ENCODE measurements at places on chromosomes 7 and 10.
A peak's percentile ranks its signal among the peaks of the same experiment; 100 is the strongest.

DNA sequence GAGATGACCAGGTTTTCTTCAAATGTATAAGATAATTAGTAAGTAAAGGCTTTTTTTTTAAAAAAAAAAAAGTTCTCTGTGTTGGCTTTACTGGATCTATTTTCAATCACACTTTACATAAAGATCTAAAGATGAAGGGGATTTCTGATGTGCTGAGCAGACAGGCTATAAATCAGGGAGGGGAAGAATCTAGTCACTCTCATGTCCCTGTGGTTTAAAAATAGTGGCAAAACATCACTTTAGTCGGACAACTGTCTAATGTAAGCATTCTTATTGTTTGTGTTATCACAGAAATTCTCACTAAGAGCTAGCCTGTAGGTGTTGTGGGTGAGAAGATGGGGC is 132.7 kb downstream of the ICA1 start:
- DNase-seq = no peak

DNA sequence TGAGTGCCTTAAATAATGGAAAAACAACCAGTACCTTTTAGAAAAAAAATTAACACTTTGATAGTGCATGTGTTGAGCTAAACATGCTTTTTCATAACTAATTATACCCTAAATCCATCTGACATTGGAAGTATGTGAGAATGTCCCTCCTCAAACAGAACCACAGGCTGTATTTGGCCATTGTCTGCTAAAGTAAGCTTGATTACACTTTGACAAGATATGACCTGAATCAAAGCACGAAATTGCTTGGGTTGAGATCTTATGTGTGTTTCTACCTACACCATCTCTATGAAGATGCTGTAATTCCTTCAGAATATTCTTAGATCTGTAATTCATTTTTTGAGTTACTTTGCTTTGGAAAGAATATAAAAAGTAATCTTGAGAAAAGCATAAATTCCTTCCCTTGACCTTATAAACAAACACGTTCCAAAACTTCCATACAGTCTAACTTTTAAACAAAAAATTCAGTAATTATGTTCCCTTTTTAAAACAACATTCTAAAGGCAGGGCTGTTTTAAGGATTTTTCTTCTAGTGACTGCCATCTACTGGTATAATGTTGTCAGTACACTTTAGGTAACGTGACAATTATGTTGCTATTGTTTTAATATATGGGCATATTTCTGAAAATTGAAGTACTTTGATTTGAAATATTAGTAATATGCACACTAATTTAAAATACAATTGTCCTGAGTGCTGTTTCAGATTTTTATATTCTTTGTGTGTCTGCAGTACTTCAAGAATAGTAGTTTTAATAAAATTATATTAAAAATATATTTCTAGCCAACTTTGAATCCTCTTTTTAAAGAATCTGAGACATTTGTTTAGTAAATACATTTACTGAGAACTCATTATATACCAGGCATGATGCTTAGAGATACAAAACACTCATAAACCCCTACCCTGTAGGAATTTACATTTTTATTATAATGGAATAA is 20.9 kb downstream of the CD36 start:
- DNase-seq = peak; percentile 37

DNA sequence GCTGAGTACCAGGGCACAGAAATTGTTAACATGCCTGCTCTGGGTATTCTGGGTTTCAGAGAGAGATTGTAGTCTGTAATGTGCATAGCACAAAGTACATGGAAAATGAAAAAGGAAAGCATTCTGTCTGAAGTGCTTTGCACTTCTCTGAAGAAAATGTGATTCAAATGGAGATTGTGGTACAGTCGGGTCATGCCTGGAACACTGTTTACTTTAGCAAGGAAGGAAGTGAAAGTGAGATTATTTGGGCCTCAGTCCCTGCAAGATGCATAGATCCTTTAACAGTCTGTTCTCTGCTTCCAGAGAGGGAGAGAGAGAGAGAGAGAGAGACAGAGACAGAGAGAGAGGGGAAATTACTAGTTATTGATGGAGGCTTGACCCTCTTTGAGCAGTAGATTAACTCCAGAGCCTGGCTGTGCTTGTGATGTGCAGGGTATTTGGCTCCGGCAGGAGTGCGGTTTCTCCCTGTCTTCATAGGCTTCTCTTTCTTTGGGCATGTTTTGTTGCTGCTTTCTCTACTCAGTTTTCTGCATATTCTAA is 5.4 kb downstream of the VWC2 start:
- DNase-seq = no peak

- DNase-seq = no peak
Measured at GRCh38 chr10:22427890-22428571, 82.7 kb downstream of the SPAG6 start.

GRCh38 chr7:99210265-99210970 is 2.5 kb upstream of the KPNA7 start:
- no peak for DNase-seq

GRCh38 chr10:91340613-91341362 is 69.4 kb upstream of the HECTD2 start:
- DNase-seq = no peak

GRCh38 chr10:35739998-35740397 is 97.9 kb upstream of the FZD8 start:
- no peak for DNase-seq

GRCh38 chr7:89757910-89758309 is 396.4 kb upstream of the STEAP1 start:
- DNase-seq = no peak

DNA sequence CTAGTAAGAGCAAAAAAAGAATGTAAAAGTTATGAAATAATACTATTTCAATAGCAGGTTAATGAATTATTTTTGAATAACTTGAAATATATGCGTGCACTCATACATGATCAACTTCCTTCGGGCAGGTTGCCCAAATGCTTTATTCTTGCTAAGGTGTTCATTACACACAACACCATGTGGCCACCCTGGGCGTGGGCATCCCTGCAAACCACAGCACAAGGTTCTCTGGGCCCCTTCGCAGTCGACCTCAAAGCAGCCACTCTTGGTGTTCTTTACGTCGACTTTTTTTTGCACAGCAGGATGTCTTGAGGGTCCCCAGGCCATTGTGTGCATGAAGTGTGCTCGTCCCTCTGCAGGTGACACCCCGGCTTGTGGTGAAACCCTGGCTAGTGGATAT is 300.7 kb upstream of the PITRM1 start:
- no peak for DNase-seq

DNA sequence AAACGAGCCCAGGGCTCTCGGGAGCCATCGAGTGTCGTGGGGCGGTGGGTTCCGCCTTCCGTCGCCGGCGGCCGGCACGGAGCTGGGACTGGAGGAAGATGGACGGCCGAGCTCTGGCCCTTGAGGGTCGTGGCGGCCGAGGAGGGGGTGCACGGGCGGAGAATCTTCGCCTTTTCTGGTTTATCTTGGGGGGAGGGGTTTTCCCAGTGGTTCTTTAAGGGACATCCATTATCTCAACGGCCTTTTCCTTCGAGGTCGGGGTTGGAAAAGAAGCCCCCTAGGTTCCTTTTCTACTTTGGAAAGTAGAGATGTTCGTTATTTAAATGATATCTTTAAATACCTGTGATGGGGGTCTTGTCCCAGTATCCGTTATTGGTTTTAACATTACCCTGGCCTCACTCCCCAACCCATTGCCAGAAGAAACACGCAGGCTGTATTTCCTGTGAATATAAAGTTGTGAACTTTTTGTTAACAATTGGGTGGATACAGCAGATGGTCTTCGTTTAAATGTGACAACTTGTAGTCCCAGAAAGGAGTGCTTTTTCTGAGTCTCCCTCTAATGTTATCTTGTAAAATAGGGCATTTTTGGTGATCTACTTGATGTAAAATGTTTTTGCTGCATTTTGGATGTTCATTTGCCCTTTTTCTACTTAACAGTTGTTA is 765 bp downstream of the CCAR1 start:
- DNase-seq = no peak

DNA sequence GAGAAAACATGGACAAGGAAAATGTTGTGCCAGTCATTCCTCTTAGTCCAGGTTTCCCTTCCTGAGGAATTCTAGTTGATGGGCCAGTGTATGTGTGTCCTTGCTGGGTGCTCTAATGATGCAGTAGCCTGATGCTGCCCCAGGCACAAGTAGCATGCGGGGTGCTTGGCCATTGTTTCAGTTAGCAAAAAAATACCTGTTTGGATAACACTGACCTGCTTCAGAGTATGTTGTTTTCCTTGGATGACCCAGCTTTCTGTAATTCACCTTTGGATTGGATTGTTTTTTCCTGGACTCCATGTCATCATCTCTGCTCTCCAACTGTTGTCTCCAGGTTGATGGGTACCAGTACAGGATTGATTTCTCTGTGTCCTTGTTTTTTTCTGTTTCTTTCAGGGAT is 169.2 kb downstream of the SND1 start:
- no peak for DNase-seq

DNA sequence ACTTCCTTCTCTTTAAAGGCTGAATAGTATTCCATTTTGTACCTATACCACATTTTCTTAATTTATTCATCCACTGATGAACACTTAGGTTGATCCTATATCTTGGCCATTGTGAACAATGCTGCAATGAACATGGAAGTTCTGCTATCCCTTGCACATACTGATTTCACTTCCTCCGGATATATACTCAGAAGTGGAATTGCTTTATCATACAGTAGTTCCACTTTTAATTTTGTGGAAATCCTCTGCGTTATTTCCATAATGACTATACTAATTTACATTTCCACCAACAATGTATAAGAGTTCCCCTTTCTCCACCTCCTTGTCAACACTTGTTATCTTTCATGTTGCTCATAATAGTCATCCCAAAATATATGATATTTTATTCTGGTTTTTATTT is 312.6 kb downstream of the PLXDC2 start:
- DNase-seq = no peak

- DNase-seq = no peak
Measured at GRCh38 chr10:21372651-21373410, 152.7 kb downstream of the SKIDA1 start.

DNA sequence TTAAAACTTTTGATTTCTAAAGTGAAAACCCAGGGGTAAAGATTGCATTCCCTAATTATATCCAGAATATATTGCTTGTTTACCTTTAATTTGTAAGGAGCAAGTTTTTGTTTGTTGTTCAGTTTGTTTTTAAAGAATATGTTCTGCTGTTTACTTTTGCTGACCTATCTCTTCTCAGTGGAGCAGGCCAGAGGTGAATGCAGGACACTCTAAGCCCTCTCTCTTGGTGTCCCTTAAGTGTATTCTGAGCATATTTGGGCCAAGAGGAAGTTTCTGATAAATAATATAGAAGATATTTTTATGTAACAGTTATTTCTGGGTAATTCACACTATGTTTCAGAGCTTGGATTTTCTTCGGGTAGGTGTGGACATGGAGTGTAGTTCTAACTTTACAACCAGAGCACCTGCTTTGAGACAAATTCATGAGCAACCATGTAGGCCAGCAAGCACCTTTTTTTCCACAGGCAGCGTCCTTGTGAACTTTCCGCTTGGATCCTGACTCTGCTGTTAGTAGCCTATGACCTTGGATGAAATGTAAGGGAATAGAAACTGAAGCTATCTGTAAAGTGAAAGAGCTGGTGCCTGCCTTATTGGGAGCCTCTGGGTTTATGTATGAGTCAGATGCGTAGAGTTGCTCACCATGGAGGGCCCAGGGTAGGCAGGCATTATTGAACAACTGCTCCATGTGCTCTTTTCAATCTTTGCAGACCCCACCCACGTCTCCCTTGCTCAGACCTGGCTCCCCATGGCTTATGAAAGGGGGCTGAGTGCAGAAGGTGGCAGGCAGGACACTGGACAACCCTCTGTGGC is 16.1 kb downstream of the OGDH start:
- DNase-seq = no peak

DNA sequence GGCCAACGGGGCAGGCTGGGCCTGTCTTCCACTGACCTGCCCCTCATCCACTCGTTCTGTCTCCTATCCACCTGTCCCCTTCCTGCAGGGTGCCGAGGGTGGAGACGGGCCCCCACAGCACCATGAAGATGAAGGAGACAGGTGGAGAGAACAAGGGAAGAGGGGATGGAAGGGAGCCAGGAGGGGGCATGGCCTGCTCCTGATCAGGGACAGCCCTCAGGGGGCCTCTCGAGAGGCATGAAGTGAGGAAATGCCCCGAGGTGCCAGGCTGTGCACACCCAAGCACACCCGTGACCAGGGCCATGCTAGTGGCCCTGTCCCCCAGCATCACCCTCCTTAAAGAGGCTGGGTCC is 111.2 kb downstream of the ZMIZ1 start:
- no peak for DNase-seq

DNA sequence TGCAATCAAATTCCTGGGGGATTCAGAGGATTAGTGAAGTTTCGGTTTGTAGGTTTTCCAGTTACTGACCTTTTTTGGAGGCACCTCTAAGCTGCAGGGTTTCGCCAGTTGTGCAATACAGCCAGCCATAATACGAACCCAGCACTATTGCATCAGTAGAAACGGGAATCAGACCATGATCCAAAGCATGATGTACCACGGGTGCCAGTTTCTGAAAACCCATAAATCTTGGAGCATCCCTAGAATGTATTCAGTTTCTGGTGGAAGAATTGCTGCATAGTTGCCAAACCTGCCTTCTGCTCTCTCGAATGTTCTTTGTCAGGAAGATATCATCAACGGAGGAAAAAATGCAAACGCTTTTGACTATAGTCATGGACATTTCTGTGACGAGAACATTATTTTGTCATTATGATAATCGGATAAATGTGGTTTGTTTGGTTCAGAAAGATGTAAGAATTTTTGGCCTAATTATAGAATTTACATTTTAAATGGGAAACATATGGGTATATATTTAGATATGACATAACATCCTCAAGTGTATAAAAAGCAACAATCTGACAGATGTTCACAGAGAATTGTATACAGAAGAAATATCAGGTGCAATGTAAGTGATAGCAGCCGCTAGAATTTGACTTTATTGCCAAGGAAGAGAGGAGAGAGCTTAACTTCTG is 186.2 kb upstream of the PRKCQ start:
- DNase-seq = no peak

DNA sequence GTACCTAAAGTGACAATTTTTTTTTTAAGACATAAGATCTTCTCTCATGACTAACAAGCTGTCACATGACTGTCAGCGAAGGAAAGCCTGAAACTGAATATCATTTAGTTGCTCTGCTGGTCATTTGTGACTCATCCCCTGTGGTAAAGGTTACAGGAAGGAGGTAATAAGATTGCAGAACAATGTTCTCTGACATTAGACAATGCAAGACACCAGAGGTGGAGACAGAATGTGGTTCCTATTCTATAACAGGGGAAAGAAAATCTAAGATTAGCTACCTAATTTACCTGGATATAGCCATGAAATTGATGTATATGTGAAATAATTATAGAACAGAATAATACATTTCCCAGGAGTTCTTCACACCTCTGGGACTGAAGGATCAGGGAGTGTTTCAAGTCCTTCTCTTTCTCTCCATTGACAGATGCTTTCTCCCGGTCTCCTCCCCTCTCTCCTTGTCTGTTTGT is 47.7 kb downstream of the LRGUK start:
- no peak for DNase-seq
